ENCODE measurements at places on chromosomes 7 and 10.

- DNase-seq, result no peak
Measured at GRCh38 chr10:2475711-2476217, 591.6 kb upstream of the PFKP start.

- no peak for DNase-seq
Measured at GRCh38 chr7:44471850-44472249, 18.6 kb downstream of the NUDCD3 start.

GRCh38 chr10:15856328-15857015 lies 3.8 kb downstream of the MINDY3 start:
- DNase-seq, result no peak

DNA sequence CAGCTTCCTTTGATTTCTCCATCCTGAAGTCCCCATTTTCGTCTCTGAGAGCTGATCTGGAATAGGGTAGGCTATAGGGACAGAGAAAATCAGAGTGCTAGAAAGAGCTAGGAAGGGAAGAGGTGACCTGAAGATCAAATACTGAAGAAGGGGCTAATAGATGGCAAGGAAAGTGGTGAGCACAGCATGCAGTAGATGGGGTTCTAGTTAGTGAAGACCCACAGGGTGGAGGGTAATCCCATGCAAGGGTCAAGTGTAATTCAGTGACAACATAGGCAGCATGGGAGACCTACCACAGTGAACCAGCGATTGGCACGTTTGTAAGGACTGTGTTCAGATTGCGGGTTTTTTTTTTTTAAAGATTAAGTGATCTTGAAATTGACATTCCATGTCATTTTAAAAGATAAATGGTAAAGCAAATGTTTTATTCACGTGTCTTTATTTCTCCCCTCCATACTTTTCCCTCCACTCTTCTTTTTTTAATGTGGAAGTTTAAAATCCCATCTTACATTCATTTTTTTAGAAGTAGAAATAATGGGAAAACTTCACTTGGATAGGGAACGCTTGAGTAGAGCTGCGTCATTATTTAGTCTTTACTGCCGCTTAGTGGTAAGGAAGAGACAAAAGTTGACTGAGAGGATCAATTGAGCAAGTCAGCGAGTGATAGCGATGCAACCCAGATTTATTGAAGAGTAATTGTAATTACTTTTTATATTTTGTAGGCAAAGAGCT lies 21.0 kb upstream of the ABI1 start:
- DNase-seq, result no peak

DNA sequence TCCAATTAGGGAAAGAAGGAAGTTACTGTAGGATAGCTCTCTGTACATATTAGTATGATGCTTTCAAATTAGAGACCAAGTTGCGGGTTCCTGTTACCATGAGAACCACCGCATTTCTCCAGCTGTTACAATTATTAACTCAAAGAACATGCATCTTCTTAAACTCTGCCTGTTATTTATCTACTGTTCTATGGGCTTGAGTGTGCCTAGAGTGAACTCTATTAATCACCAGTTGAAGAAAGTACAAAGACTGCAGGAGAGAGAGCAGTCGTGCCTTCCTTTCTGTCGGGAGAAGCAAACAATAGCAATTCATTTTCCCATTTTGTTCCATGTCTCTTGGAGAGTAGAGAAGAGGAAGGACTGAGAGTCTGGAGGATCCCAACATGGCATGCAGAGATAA lies 1071.2 kb downstream of the TYW1 start:
- no peak for DNase-seq

- no peak for DNase-seq
Measured at GRCh38 chr10:4633186-4633585, 192.8 kb upstream of the AKR1E2 start.

DNA sequence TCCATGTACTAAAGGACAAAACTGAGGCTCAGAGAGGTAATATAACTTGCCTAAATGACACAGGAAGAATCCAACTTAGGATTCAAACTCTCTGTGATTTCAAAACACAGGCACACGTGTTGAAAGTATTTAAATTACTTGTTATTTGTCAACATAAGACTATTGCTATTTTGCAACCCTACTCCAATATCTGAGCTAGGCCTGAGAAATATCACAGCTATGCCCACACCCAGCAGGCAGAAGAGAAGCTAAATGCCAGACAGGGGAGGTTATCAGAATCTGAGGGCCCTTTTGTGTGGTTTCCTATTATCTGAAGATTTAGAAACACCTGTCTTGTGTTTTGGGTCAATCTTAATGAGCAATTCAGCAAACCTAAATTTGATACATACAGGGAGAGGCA lies 204.3 kb downstream of the ANK3 start:
- DNase-seq, result no peak

DNA sequence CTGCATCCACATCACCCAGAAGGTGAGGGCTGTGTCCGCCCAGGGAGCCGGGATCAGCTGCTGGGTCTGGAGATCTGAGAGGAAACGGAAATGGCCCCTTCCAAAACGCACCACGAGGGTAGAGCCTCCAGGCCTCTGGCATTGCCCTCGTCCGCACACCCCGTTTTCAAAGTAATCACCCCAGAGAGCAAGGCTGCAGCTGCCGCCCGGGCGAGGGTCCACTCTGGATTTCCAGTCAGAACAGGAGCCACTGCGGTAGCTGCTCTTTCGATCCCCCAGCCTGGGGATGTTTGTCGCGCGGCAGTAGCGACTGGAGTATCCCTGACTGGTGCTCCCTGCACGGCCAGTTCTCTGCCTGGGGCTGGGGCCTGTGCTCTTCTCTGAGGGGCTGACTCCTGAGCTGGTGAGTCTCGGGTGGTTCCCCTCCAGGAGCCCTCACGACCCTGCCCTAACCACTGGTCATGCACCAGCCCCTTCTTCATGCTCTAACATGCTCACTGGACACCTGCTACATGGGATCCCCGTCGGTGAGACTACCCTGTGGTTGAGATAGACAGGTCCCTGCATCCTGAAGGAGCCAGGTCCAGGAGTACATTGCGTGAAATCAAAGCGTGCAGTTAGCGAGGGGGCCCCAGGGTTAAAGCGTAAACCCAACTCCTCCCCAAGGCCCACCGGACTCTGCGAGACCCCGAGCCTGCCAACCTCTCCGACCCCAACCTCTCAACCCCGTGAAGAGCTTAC lies 99.2 kb downstream of the FOXL3 start:
- DNase-seq, result no peak

DNA sequence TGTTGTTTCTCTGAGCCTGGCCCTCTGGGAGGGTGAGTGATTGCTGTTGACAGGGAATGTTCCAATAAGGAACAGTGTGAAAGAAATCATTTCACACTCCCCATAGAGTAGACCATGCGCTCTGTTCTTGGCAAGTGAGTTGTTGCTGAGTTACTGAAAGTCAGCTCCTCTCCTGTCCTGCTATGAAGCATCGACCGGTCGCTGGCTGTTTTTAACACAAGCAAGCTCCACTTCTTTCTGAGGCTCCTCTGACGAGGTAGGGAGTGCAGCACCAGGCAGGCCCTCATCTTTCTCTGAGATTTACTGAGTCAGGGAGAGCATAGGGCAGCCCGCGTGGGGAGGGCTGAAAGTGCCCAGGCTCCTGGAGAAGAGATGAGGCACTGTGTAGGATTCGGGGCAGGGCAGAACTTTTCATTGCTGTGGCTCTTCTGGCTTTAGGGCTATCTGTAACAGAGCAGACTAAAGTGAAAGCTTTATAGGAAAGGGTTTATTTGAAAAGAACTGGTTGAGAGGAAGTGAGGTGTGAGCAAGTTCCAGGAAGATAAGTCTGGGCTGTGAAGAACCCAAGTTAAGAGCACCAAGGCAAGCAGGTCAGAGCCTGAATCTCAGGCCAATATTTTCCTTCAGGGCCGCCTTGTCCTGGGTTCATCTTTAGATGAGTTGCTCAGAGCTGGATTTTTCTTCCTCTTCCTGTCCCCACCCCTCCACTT lies 332.2 kb downstream of the CCSER2 start:
- DNase-seq, result no peak

Data from hypothalamus (tissue), 51 donors.